ENCODE measurements at places on chromosomes 16 and 17. TPM values are rescaled to one million over a fixed set of nuclear protein-coding genes. Genes with fewer than 3 reads are reported as not detected.
A peak's percentile ranks its signal among the peaks of the same experiment; 100 is the strongest.

- DNase-seq = no peak
These were observed 240.3 kb downstream of the MAF start for GRCh38 chr16:79360267-79360666.

The CACNG3 gene
- not detected for total RNA-seq

DNA sequence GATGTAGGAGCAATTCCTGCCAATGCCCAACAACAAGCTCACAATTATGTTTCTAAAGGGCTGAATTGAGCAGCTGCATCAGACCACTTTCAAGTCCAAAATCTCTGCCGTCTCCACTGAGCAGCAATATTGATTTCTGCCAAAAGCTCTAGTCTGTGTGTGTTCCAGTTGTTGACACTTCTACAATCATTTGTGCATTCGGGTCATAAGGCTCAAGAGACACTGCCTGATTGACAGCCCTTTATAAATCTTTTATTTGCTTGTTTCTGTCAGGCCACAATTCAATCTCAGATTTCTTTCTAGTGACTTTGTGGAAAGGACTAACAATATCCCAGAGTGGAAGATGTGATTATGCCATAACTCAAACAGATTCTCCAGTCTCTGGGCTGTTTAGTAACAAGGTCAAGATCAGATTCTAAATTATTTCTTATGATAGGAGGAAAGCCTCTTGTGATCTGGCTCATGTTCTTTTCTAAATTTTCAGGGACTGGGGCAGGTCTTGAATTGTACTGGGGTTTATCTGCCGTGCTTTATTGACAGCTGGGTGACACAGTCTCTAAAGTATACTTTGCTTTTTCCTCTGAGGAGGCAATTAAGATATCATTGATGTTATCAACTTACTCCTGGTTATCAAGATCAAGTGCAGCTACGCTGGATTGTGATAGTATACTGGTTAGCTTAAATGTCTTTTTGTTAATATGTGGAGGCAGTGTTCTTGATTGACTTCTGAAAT lies 377.1 kb downstream of the CNTNAP4 start:
- DNase-seq = no peak

DNA sequence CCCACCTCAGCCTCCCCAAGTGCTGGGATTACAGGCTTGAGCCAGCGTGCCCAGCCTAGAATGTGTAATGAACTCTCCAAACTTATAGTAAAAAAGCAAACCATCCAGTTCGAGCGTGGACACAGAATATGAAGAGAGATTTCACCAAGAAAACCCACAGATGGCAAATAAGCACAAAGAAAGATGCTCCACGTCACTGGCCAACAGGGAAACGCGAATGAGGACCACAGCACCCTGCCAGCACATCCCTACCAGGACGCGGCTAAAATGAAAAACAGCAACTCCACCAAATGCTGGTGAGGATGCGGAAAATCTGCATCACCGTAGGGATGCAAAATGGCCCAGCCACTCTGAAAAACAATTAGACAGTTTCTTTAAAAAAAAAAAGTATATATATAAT lies 1.4 kb downstream of the MVD start:
- no peak for DNase-seq

The GRIN2A gene
- total RNA-seq = not detected

DNA sequence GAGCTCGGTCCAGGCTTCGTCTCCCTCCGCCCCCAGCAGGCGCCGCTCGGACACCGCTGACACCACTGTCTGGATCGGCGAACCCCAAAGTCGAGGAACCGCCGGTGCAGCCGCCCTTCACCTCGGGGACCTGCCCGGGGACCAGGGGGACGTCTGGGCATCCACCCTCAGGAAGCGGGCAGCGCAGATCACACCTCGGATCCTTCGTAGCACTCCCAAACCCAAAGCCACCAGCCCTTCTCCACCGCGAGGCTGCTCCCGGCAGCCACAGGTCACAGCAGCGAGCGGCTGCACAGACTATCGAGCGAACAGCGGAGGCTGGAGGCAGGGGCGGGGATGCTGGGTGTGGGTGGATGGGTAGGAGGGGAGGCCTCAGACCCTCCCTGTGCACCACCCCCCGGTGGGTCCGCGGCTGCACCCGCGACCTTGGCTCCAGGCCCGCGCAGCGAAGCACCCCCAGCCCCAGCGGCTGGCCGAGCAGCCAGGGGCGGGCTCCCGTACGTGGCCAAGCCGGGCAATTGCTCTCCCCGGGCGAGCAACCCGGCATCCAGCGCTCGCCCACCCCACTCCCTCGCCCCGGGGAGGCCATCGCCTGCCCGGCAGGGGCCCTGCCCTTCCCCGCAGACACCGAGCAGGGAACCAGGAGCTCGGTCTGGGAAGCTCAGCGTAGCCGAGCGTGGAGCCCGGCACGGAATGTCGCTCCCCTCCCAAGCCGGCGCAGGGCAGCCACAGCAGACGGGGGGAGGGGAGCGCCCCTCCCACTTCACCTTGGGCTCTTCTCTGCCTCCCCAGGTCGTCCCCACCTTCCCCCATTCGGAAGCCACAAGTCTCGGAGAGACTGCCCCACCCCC lies 1.0 kb downstream of the SDK2 start:
- DNase-seq = peak; percentile 88

GRCh38 chr16:75088216-75088615 lies 28.4 kb downstream of the LDHD start:
- no peak for DNase-seq

GRCh38 chr17:55495239-55495638 lies 16.0 kb downstream of the SMIM36 start:
- no peak for DNase-seq

DNA sequence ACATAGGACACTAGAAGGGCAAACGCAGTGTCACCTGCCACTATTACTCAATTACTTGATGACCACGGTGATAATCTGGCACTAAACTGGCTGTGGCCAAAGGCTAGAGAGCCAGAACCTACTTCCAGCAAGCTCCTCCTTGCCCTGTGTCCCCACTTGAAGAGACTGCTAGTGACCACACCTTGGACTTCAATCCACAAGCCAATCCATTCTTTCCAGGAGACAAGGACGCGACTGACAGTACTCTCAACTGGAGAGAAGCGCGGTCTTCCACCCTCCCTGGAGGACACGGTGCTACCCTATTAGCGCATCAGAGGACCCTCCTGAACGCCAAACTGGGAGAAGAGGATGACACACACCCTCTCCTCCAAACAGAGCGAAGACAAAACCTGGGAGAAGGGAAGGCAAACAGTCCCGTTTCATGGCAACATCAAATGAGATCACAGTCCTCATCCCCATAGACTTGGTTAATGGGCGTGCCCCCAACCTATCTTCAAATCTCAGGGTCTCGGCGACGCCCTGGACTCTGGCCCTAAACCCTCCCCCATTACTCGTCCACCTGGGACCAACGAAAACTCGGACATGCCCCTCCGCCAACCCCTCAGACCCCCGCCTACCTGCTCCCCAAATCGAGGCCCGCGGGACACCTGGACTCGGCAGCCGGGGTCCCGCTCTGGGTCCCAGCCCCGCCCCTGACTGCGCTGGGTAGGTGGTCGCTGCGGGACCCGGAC lies 508 bp downstream of the FLCN start:
- no peak for DNase-seq

DNA sequence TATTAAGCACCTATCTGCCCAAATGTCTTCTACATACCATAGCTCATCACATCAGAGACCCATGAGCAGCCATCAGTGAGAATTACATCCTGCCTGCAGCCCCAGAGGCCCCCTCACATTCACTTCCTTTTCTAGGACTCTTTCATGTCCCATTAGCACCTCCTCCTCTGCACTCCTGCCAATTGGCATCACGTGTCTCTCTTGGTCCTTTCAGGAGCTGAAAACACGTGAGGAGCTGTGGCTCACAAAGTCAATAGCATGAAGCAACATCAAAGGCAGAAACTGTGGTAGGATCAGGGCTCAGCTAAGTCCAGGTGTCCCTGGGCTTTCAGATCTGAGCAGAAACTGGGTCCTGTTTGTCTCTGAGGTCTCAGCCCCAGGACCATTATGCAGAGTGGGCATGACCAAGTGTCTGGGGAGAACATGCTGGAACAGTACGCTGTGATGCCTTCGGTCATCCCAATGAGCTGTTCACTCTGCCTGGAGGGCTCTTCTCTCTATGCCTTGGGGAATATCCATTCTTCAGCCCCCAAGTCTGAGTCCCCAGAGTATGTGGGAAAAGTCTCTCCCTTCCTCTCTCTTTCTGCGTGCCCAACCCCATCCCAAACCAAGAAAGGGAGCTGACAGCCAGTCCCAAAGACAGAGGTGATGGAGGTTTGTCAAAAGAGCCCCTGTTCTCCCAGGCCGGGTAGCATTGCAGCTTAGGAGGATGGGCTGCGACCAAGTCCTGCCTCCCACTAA lies 457.0 kb upstream of the CDH5 start:
- no peak for DNase-seq

- DNase-seq = no peak
These were observed 521 bp upstream of the G6PC3 start for GRCh38 chr17:44069974-44070454.

The RASL10B gene
- 2.9 TPM for total RNA-seq

DNA sequence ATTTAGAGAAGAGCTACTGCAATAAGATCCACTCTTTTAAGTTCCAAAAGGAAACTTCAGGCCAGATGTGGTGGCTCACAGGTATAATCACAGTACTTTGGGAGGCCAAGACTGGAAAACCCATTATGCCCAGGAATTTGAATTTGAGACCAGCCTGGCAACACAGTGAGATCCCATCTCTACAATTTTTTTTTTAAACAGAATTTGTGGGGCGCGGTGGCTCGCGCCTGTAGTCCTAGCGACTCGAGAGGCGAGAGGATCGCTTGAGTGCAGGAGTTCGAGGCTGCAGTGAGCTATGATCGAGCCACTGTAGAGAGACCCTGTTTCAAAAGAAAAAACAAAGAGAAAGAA lies 793 bp downstream of the COG7 start:
- DNase-seq = no peak

The OR1F1 gene
- total RNA-seq = not detected

DNA sequence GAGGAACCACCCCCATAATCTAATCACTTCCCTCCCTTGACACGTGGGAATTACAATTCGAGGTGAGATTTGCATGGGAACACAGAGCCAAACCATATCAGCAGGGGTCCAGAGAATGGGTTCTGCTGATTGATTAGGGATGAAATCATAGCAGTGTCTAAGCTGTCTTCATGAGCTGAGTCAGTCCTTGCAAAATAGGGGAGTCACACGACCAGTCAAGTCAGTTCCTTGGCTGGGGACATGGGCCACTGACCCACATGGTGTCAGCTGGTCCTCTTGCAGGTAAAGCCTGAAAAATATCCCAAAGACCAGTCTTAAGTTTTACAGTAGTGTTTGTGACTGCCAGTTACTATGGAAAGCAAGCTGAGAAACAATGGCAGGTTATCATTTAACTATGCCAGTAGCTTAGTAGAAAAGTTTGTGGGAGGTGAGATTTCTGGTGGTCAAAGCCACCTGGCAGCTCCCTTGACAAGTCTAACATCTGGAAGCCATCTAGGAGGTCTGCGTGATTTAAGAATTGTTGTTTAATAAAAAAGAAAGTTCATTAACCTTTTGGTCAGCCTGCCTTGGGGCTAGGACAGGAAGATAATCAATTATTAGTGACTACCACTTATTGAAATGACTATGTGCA lies 15.7 kb upstream of the ATF7IP2 start:
- no peak for DNase-seq

DNA sequence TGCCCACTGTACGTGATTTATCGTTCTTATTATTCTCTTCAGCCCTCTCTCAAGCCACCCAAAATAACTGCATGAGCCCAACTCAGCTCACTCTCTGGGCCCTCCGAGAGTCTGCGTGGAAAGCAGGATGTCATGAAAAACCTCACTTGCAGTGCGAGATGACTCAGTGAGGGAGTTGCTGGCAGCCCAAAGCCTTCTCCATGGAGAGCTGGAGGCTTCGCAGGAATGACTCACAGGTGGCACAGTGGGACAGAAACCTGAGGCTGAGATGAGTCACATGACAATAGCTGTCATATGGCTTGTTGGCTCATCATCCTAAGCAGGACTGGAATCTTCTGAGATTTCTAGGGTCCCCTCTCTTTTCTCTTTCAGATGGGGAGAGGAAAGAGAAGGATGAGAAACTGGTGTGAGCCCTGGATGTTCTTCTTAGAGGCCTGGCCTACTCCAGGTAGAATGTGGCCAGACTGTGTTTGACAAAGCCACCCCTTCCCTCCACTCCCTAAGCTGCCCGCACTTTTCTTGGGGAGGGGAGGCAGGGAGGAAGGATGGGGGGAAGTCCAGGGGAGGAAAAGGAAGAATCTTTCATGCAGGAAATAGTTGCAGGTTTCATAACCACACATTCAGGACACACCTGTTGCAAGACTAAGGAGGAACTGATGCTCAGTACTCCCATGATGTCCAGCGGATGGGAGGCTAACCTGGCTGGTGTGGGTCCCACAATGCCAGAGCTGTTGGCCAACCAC lies 160.6 kb upstream of the RPL38 start:
- DNase-seq = no peak

DNA sequence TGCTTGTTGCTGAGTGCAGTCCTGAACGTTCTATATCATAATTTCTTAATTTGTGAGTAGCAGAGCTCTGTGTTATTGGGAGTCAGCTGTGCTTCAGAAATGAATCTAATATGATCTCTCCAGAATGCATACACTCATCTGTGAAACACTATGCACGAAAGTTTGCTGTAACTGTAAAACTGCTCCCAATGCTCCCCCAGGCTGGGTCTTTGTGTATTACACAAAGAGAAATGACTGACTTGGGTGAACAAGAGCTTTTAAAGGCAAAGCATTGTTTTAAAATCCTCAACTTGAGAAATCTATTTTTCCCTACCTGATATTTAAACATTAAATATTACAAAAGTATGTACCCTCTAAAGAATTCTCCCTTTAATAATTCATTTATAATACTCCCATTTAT lies 636.7 kb upstream of the KIF2B start:
- no peak for DNase-seq

DNA sequence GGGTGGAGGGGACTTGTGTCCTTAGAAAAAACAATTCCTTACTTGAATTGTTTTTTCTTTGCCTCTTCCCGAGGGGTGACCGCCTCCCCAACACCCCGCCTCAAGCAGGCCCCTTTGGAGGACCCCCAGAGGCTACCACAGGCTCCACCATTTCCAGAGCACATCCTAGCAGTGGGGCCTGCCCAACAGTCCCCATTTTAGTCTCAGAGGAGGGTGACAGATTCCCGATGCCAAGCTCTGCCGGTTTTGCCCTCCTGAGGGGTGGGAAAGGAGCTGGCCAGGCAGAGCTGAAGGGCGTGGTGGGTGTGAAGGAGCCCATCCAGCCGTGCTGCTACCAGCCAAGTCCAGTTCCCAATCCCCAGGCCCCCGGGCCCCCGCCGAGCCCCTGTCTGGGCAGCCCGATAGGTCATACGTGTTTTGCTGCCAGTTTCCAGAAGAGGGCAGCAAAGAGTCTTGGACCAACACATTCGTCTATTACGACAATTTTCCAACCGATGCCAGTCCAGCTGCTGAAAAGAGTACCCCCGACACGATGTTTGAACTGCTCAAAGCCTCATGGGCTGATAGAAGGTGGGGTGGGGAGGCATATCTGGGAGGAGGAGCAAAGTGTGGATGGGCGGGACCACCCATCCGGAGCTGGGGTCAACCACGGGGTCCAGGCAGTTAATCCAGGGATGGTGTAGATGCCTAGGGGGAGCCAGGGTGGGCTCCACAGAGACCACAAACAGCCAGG lies 18.8 kb upstream of the GAA start:
- peak; percentile 66 for DNase-seq

The SLC52A1 gene
- 0.22 TPM for total RNA-seq

- DNase-seq = no peak
These were observed 62.3 kb downstream of the PHKB start for GRCh38 chr16:47523342-47524006.

- DNase-seq = no peak
These were observed 2.1 kb downstream of the MT1X start for GRCh38 chr16:56684256-56684925.

The NUFIP2 gene
- 35.9 TPM for total RNA-seq

The SKAP1 gene
- 3.2 TPM for total RNA-seq

- DNase-seq = peak; percentile 36
These were observed 29.0 kb upstream of the IRF8 start for GRCh38 chr16:85869785-85870558.

GRCh38 chr17:75124041-75124818 lies 7.3 kb downstream of the NT5C start:
- peak; percentile 70 for DNase-seq

All from upper lobe of left lung (tissue), 6 donors.